Fibroblast of pulmonary artery (primary cell): ENCODE measurements at places on chromosomes 6 and 20.
A peak's percentile ranks its signal among the peaks of the same experiment; 100 is the strongest.

GRCh38 chr20:37781626-37782025 lies 87.8 kb downstream of the CTNNBL1 start:
- no peak for DNase-seq

GRCh38 chr6:6657085-6657819 lies 68.7 kb downstream of the LY86 start:
- DNase-seq = no peak

- no peak for DNase-seq
These were observed 72.4 kb upstream of the TMEM181 start for GRCh38 chr6:158487495-158487894.

DNA sequence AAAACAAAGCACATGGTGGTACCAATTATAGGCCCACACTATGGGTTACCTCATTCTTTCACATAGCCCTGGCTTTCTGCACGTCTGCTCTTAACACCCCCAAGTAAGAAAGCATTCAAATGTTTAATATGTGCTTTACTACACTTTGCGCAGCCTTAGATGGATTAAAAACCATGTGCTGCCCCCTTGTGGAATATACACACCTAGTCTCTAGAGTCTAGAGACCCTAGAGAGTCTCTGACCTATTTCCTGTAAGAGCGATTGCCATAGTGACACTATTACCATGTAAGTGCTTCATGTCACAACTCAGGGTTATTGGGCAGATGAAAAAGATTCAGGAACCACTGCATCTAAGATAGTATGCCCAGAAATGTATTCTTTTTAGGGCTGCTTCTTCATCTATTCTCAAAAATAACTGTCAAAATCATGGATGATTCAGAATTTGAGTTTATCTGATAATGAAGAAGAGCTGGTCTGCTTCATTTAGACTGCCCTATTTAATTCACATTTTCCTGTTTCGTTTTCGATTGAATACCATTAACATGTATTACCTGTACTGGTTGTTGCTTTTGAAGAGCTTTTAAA lies 186.3 kb downstream of the ADGB start:
- DNase-seq = peak; percentile 65

DNA sequence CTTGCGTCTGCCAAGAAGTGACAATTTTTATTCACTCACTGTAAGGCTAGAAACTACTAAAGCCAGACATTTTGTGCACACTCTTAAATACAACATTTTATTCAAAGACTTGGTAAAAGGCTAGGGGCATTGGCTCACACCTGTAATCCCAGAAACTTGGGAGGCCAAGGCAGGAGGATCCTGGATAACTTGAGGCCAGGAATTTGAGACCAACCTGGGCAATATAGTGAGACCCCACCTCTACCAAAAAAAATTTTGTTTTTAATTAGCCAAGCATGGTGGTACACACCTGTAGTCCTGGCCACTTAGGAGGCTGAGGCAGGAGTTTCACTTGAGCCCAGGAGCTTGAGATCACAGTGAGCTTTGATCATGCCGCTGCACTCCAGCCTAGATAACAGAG lies 11.3 kb upstream of the SENP6 start:
- no peak for DNase-seq

DNA sequence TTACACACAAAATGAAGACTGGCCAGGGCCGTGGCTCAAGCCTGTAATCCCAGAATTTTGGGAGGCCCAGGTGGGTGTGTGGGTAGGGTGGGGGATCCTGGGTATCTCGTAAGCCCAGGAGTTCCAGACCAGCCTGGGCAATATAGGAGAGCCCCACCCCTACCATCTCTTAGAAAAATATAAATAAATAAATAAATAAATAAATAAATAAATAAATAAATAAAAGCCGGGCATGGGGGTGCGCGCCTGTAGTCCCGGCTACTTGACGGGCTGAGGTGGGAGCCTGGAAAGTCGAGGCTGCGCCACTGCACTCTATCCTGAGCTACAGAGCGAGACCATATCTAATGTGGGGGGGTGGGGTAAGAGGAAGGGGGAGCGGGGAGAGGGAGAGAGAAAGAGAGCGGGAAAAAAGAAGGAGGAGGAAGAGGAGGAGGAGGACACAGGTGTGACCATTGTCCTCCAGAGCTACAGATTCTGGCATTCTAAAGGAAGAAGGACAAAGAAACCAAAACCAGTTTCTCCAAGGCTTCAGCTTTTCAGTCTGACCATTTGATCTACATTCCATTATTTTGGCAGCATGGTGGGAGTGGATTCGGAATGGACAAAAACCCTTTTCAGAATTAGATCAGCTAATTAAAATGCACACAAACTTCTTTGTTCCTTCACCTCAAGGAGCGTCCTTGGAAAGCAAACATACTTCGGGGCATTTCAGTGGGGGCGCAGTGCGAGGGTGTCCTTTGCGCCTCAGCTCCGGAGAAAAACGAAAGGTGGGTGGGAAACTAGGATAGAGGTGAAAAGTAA lies 577 bp upstream of the C6orf141 start:
- DNase-seq = no peak

DNA sequence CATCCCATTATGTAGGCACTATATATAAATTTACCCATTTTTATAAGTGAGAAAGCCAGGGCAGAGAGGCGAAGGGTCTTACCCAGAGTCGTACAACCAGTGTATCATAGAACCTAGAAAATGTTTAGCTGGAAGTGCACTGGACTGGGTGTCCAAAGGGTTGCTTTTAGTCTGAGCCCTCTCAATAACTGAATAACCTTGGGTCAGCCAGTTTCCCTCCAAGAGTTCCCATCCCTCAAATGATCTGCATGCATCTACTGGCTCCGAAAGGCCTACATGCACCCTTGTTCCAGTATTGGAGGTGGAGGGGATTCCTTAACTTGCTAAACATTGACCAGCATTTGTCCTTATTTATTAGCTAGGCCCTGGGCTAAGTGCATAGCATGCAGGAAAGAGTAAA lies 3.8 kb downstream of the SNPH start:
- DNase-seq = no peak

DNA sequence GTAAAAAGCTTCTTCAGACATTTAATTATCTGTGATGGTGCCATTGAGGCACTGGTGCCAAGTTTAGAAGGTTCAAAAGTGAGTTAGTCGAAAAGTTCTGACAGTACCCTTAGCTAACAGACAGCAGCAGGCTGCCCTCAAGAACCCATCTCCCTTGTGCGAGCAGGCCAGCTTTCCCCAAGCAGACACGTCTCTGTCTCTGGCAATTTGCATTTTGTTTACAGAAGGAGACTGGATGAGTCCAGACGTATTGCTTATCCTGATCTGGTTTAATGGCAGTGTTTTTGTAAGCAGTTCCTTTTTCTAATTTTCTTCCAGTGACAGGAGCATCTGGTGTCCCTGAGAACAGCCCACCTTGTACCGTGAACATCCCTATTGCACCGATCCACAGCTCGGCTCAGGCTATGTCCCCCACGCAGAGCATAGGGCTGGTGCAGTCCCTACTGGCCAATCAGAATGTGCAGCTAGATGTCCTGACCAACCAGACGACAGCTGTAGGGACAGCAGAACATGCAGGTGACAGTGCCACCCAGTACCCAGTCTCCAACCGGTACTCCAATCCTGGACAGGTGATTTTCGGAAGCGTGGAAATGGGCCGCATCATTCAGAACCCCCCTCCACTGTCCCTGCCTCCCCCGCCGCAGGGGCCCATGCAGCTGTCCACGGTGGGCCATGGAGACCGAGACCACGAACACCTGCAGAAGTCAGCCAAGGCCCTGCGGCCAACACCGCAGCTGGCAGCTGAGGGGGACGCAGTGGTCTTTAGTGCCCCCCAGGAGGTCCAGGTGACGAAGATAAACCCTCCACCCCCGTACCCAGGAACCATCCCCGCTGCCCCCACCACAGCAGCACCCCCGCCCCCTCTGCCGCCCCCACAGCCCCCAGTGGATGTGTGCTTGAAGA lies 58.3 kb upstream of the TMEM181 start:
- no peak for DNase-seq

DNA sequence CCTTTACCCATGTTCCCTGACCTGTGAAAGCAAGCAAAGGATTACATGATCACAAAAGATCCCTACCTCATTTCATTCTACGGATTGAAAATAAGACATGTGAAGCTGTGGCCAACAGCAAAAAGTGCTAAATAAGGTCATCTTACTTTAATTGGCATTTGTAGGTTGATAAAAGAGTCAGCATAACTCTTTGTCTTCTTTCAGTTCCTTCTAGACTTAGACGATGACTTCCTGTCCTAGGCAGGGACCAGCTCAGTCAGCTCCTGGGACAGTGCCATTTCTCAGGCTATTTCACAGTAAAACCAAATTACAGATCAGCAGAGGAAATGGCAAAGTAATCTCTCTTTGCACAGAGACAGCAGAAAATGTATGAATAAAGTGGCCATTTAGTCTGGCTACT lies 480.7 kb downstream of the RFPL4B start:
- DNase-seq = peak; percentile 13

GRCh38 chr20:60473211-60473610 lies 515.0 kb downstream of the CDH26 start:
- DNase-seq = no peak

DNA sequence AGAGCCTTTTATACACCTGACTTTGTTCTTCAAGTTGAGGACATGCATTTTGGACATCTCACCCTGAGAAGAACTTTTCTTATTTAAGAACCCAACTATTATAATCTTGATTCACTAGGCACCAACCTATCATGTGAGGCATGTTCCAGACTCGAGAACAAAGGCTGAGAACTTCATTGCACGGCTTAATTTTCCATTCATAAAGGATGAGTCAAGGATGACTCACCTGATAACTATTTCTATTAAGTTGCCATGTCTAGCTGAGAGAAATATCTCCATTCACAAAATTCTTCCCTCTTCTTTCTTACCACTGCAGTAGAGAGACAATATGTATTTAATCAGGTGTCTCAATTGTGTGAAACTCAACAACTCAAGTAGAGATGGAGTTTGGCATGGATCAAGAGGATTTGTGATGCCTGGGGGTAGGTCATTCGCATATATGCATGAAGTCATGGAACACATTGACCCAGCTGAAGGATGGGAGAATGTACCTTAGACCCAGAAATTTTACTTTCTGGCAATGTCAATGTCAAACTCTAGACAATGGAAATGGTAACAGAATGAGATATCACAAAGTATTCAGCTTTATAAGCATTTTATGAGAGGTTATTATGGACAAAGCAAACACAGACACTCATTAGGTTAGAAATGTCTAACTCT lies 208.7 kb upstream of the PRND start:
- DNase-seq = peak; percentile 93

DNA sequence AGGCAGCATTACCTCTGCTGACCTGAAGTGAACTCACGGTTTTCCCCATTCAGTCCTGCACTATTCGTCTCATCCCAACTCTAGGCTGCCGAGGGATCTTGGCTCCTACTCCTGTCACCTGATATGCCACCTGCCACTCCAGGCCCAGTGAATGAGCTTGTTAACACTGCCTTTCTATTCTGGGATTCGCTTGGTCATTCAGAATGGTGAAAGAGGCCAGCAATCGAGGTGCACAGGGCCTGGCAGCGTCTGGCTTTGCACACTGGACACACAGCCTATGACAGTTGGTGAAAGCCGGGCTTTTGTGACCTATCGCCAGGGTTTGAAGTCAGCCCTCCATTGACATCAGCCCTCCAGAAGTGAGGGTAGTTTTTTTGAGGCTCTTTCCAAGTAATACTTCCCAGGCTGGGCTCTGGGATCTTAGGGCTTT lies 59.3 kb upstream of the MYL9 start:
- DNase-seq = no peak

- DNase-seq = no peak
These were observed 29.8 kb downstream of the CTNNBL1 start for GRCh38 chr20:37723668-37724067.

GRCh38 chr6:31350196-31351032 lies 6.6 kb downstream of the HLA-B start:
- DNase-seq = no peak

GRCh38 chr20:55584964-55585363 lies 420.4 kb downstream of the CBLN4 start:
- no peak for DNase-seq

GRCh38 chr6:2619651-2620050 lies 131.1 kb downstream of the MYLK4 start:
- no peak for DNase-seq

- no peak for DNase-seq
These were observed 386.2 kb downstream of the THBS2 start for GRCh38 chr6:168867247-168868102.

DNA sequence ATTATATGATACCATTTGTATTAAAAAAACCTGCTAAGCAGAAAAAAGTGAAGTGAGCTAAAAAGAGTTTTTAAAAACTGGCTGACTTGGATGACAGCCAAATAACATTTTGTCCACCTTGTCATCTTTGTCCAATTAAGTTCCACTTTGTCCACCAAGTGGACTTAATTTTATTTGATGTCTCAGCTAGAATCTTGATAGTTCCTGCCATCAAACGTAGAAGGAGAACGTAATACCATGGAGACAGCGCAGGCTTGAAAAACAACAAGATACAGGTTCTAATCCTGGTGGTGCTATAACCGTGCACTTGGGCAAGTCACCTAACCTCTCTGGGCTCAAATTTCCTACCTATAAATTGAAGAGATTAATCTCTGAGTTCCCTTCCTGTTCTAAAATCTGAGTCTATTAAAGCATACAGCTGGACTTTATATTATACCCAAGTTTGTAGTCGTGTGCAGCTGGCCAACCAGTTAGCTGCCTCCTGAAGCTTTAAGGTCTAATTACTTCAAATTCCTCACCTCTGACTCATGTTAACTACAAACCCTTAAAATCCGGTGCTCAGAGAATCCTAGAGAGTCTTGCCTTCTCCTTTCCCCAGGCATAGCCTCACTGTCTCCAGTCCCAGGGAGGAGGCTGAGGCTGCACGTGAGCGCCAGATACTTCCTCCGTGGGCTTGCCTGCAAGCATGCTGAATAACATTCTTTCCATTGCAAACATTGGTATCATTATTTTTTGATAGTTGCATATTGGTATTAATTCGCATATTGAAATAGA lies 16.8 kb downstream of the TMEM244 start:
- peak; percentile 54 for DNase-seq

DNA sequence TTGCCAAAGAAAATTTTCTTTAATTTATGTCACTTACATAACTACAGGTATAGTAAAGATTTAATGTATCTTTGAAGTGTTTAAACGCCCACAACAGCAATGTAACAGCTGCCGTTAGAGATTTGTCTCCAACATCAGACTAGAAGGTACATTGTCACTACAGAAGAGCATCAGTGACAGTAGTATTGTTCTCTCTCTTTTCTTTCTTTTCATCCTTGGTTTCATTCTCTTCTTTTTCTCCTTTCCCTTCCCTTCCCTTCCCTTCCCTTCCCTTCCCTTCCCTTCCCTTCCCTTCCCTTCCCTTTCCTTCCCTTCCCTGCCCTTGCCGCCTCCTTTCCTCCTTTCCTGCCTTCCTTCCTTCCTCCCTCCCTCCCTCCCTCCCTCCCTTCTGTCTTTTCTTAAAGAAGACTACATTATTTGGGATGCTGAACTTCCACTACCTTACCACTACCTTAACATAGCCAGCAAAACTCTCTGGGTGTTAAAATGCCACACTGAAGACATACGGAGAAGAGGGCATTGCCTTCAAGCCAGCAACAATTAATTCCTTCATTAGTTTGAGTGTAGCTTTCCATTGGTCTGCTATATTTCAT lies 663.9 kb downstream of the DOK5 start:
- DNase-seq = no peak

GRCh38 chr6:25448965-25449538 lies 169.9 kb downstream of the CARMIL1 start:
- no peak for DNase-seq

- no peak for DNase-seq
These were observed 730.4 kb downstream of the C6orf118 start for GRCh38 chr6:164579035-164579434.
